Astrocyte (in vitro differentiated cells and primary cell): ENCODE measurements at places on chromosomes 5 and 9. TPM values are rescaled to one million over a fixed set of nuclear protein-coding genes. Genes with fewer than 3 reads are reported as not detected.

DNA sequence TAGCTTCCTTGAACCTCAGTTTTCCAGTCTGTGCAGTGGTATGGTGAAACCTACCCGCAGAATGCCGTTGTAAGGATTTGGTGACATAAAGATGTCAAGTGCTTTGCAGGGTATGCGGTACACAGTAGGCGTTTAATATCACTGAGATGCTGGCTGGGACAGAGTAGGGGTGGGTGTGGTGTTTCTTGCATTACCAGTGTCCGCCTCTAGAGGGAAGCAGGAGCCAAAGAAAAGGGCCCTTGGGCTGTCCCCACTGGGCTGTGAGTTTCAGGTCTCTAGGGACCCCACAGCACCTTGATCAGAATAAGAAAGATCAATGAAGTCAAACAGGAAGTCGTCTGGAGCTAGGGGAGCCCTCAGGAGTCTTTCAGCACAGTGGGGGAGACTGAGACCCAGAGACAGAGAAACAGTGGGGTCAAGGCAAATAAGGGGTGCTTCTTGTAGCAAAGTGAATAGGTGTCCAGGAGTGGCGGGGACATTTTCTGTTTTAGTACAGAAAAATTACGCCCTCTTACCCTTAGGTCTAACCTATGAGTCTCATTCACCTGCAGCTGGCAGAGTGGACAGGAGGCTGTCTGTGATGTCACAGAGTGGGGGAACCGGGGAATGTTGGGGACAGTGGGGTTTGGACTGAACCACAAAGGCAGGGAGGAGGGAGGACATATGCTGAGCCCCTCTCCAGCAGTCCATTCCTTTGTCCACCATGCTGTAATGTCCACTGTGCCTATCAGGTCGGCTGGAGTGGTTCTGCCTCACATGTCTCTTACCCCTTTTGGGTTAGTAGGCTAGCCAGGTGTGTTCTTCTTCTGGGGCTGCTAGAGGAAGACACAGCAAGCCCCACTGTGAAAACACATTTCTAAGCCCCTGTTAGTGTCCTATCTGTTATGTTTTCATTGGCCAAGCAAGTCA lies 4.7 kb upstream of the TEX53 start:
- DNase-seq, result no peak
- no peaks in the 10 kb centered on the region for H3K36me3 ChIP-seq
- H3K4me3 ChIP-seq, result no peak overlapping the region
- no peaks in the 10 kb centered on the region for H3K4me1 ChIP-seq
- H3K27ac ChIP-seq, result no peak overlapping the region

Gene FOXI1
- not detected in 2 replicates for total RNA-seq

DNA sequence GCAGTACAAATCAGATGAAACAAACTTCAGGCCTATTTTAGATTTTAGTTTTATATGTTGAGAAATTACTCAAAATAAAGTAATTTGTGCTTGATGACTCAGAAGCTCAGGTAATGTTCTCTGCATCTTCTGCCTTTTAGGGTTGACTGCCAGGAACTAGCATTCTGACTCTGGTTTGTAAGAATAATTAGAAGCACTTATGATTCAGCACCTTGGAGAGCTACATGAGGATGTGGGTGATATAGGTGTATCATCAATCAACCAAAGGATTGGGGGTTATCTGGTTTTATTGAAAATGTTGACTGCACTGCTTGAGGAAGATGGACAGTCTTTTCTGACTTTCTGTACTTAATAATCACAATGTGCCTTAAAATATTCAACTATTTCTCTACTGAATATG lies 118.7 kb upstream of the SGCD start:
- no peaks in the 10 kb centered on the region for H3K36me3 ChIP-seq
- H3K27ac ChIP-seq, result no peak overlapping the region
- no peaks in the 10 kb centered on the region for H3K27me3 ChIP-seq
- peak; percentile 4 for DNase-seq
- no peak overlapping the region for H3K4me3 ChIP-seq

Gene NTNG2
- total RNA-seq, result 2.4 and 2.5 TPM in 2 replicates

Gene GLDC
- 2.4 and 8.9 TPM in 2 replicates for total RNA-seq

DNA sequence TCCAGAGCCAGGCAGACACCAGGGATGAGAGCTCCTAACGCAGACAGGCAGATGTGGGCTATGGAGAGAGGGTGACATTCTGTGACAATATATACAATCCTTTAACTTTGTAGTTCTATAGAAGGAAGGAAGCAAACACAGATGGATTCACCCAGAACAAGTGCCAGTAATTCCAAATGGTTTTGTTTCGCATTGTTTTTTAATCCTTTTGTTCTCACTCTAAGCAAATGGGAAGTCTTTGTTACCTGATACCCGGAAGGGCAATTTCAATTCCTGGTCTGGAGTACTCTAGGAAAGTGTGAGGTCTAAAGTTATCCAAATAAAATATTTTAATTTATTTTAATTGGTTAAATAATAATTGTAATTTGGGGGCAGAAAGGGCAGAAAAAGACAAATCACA lies 2.5 kb downstream of the FRMD3 start:
- no peak overlapping the region for H3K4me3 ChIP-seq
- H3K4me1 ChIP-seq, result peaks cover 6% of the 10 kb centered on the region
- H3K36me3 ChIP-seq, result no peaks in the 10 kb centered on the region
- H3K27me3 ChIP-seq, result peaks cover 10% of the 10 kb centered on the region

DNA sequence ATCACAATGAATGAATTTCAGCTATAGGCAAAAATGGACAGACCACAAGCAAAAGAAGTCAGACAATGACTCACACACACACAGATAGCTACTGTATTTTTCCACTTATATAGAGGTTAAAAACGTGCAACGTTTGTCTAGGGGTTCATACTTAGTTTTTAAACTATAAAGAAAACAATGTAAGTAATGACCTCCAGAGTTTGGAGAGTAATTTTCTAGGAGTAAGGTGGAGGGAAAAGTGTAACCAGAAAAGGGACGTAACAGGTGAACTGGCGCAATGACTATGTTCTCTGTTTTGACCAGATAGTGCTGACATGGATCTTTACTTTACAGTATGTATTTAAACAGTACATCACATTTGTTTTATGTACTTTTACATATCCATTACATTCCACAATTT lies 51.1 kb downstream of the FNIP1 start:
- no peak overlapping the region for H3K27ac ChIP-seq
- no peaks in the 10 kb centered on the region for H3K27me3 ChIP-seq
- no peak overlapping the region for H3K4me3 ChIP-seq

DNA sequence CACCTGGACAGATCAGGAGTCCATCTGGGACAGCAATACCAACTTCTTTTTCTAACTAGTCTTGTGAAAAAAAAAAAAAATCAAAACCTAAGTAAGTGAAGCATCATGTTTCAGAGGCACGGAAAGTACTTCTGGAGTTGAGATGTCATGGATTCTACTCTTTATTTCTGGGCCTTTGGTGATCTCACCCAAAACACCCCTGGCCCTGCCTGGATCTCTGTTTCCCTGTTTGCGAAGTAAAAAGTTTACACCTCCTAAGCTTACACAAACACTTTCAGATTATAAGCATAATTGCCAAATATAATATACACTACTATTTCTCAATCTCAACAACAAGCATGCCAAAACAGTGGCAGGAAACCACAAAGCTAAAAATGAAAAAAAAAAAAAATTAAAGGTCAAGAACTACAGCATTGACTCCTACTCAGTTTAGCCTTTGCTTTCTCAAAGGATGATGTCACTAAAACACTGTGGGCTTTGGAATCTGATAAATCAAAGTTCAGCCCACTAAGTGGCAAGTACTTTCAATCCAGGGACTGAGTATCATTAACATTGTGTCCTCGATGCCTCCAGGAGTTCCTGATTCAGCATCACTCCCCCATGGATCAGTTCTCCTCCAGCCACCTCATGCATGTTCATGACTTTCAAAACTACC lies 291.9 kb downstream of the NFIB start:
- H3K36me3 ChIP-seq, result no peaks in the 10 kb centered on the region
- H3K4me1 ChIP-seq, result no peaks in the 10 kb centered on the region
- H3K27ac ChIP-seq, result no peak overlapping the region
- peak; percentile 75 for DNase-seq
- no peak overlapping the region for H3K4me3 ChIP-seq

Gene PCDHA11
- total RNA-seq, result 4.9 and 5.8 TPM in 2 replicates

Gene SLC1A3
- 20.9 and 23.8 TPM in 2 replicates for total RNA-seq

- H3K36me3 ChIP-seq, result no peaks in the 10 kb centered on the region
- H3K27me3 ChIP-seq, result no peaks in the 10 kb centered on the region
- no peak overlapping the region for H3K27ac ChIP-seq
- DNase-seq, result no peak
- H3K4me3 ChIP-seq, result no peak overlapping the region
These were observed 246.3 kb downstream of the BNC2 start for GRCh38 chr9:16623989-16624743.

- no peak for DNase-seq
- H3K36me3 ChIP-seq, result no peaks in the 10 kb centered on the region
- no peak overlapping the region for H3K4me3 ChIP-seq
- no peaks in the 10 kb centered on the region for H3K4me1 ChIP-seq
- H3K27me3 ChIP-seq, result peaks cover 6% of the 10 kb centered on the region
These were observed 7.4 kb downstream of the ZDHHC11B start for GRCh38 chr5:776862-777711.

DNA sequence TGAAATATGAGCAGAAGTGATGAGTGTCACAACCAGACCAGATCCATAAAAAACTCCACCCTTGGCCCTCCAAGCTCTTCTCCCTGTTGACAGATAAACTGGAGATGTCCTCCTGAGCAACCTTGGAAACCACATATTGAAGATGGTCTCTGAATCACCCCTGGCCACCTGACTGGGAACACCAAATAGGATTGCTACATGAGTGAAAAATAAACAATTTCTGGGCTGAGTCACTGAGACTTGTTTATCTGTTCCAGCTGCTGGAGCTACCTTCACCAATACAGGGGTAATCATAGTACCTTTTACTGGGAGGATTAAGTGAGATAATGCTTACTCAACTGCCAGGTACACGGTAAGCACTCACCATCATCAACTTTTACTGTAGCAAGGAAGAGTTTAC lies 53.3 kb downstream of the PCA3 start:
- DNase-seq, result peak; percentile 64
- peak overlapping the region; percentile 82 for H3K27ac ChIP-seq
- no peaks in the 10 kb centered on the region for H3K27me3 ChIP-seq
- H3K4me3 ChIP-seq, result no peak overlapping the region
- H3K4me1 ChIP-seq, result peaks cover 20% of the 10 kb centered on the region
- H3K36me3 ChIP-seq, result no peaks in the 10 kb centered on the region

Gene FRMD3
- 0.29 and 0.39 TPM in 2 replicates for total RNA-seq

Gene ADGRV1
- 5.4 and 10.0 TPM in 2 replicates for total RNA-seq

- H3K27ac ChIP-seq, result no peak overlapping the region
- no peak overlapping the region for H3K4me3 ChIP-seq
- no peaks in the 10 kb centered on the region for H3K36me3 ChIP-seq
- DNase-seq, result no peak
These were observed 29.7 kb downstream of the PCA3 start for GRCh38 chr9:76793784-76794431.

GRCh38 chr9:102855641-102856040 lies 139.5 kb upstream of the CYLC2 start:
- no peaks in the 10 kb centered on the region for H3K4me1 ChIP-seq
- no peaks in the 10 kb centered on the region for H3K27me3 ChIP-seq
- H3K4me3 ChIP-seq, result no peak overlapping the region
- DNase-seq, result no peak
- no peak overlapping the region for H3K27ac ChIP-seq

Gene ATG10
- total RNA-seq, result 4.3 and 4.6 TPM in 2 replicates

DNA sequence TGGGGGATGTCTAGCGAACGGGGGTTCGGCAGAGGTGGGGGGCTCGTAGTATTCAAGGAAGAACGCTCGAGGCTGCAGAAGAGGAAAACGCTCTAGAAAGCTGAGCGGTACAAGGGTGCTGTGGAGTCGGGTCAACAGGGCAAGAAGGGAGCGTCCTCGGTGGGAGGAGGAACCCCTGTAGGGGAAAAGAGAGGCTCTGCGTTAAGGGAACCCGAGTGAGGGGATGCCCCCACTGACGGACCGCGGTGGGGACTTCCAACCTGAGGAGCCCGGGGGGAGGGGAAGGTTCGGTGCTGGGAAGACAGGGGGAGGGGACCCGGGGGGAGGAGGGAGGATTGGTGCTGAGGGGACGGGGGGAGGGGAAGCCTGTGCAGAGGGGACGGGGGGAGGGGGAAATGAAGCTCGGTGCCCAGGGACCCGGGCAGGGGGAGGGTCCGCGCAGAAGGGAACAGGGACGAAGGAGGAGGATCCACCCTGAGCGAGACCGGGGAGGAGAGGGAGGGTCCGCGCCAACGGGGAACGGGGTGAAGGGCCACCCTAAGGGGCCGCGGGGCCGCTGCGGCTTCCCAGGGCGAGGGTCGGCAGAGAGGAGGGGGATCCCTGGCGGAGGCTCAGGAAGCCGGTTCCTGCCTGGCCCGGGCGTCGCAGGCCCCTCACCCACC lies 621 bp downstream of the NR6A1 start:
- no peaks in the 10 kb centered on the region for H3K36me3 ChIP-seq
- H3K4me1 ChIP-seq, result peaks cover 11% of the 10 kb centered on the region
- no peak for DNase-seq
- peak overlapping the region; percentile 61 for H3K4me3 ChIP-seq

- no peak overlapping the region for H3K4me3 ChIP-seq
- no peaks in the 10 kb centered on the region for H3K27me3 ChIP-seq
- no peaks in the 10 kb centered on the region for H3K4me1 ChIP-seq
- no peaks in the 10 kb centered on the region for H3K36me3 ChIP-seq
- H3K27ac ChIP-seq, result no peak overlapping the region
These were observed 117.6 kb downstream of the PCSK1 start for GRCh38 chr5:96315431-96315830.

GRCh38 chr5:95729115-95730010 lies 1.8 kb upstream of the RHOBTB3 start:
- peak overlapping the region; percentile 86 for H3K27ac ChIP-seq
- H3K27me3 ChIP-seq, result no peaks in the 10 kb centered on the region
- peaks cover 3% of the 10 kb centered on the region for H3K36me3 ChIP-seq
- H3K4me3 ChIP-seq, result no peak overlapping the region
- no peak for DNase-seq
- H3K4me1 ChIP-seq, result peaks cover 35% of the 10 kb centered on the region

DNA sequence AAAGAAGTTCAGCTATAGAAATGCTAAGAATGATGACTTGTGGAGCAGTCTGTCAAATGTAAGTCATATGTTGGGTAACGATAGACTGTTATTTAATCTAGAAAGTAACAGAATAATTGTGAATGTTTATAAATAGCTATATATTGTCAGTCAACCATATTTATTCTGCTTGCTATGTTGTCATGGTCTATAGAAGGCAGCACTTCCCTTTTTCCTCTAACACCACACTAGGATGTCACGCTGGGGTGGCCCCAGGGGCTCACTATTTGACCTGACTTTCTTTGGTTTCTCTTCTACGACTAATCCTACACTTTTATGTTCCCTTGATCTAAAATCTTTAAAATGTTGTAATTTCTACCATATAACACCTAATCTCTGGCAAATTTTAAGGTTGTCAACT lies 20.5 kb downstream of the ERAP2 start:
- H3K36me3 ChIP-seq, result no peaks in the 10 kb centered on the region
- H3K4me1 ChIP-seq, result peaks cover 11% of the 10 kb centered on the region
- no peak overlapping the region for H3K4me3 ChIP-seq

GRCh38 chr5:95709967-95710650 lies 21.0 kb upstream of the RHOBTB3 start:
- H3K27me3 ChIP-seq, result no peaks in the 10 kb centered on the region
- no peak overlapping the region for H3K27ac ChIP-seq
- DNase-seq, result no peak
- H3K4me1 ChIP-seq, result peaks cover 22% of the 10 kb centered on the region

Gene PAEP
- 0.39 TPM in 1 of 2 replicates, not detected in the other for total RNA-seq

Gene IL33
- not detected in 2 replicates for total RNA-seq
